ENCODE measurements at places on chromosomes 11 and 22. TPM values are rescaled to one million over a fixed set of nuclear protein-coding genes. Genes with fewer than 3 reads are reported as not detected.

Gene JAM3
- 57.9 TPM for polyA plus RNA-seq

Gene RCOR2
- 23.7 TPM for polyA plus RNA-seq

Gene PHLDA2
- 2.0 TPM for polyA plus RNA-seq

Gene NAALAD2
- 23.7 TPM for polyA plus RNA-seq

Gene DRICH1
- 1.5 TPM for polyA plus RNA-seq

Gene SAA4
- not detected for polyA plus RNA-seq

Gene RAG1
- polyA plus RNA-seq: 0.63 TPM

Gene UPK3A
- 0.42 TPM for polyA plus RNA-seq

Gene ZNRF3
- polyA plus RNA-seq: 13.0 TPM

Gene DEUP1
- polyA plus RNA-seq: 0.26 TPM

Gene DDTL
- polyA plus RNA-seq: 5.3 TPM

Gene BRSK2
- polyA plus RNA-seq: 95.0 TPM

Gene KCNE3
- 3.4 TPM for polyA plus RNA-seq

Gene LRRC56
- polyA plus RNA-seq: 8.0 TPM

Gene CCDC116
- polyA plus RNA-seq: 0.63 TPM

Gene LTBP3
- 158 TPM for polyA plus RNA-seq

Gene CBLIF
- polyA plus RNA-seq: not detected

Gene OR8B2
- not detected for polyA plus RNA-seq

Gene KRTAP5-2
- polyA plus RNA-seq: 0.50 TPM

Gene TPBGL
- 3.3 TPM for polyA plus RNA-seq

Gene USP28
- polyA plus RNA-seq: 21.9 TPM

Gene GAB4
- 0.25 TPM for polyA plus RNA-seq
